ENCODE measurements at places on chromosomes 7 and 10. TPM values are rescaled to one million over a fixed set of nuclear protein-coding genes. Genes with fewer than 3 reads are reported as not detected.

DNA sequence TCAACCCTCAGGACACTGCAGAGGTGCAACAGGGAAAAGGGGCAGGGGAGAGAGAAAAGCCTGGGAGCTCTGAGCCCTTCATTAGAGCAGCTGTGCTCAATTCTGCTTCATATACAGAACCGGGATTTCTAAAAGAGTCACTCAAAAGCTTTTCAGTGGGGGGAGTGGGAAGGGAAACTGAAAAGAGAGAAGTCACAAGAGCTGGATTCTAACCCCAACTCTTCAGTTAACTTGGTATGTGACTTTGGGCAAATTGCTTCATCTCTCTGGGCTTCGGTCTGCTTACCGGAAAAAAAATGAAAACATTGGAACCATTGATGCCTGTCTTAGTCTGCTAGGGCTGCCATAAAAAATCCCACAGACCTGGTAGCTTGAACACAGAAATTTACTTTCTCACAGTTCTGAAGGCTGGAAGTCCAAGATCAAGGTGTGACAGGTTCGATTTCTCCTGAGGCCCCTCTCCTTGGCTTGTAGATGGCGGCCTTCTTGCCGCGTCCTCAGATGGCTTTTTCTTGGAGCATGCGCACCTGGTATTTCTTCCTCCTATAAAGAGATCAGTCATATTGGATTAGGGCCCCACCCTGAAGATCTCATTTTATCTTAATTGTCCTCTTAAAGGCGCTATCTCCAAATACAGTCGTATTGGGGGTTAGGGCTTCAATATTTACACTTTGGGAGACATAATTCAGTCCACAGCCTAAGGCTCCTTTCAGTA lies 118.3 kb upstream of the KMT2E start:
- DNase-seq = no peak

GRCh38 chr7:92498557-92498956 lies 20.8 kb upstream of the ERVW-1 start:
- no peak for DNase-seq

GRCh38 chr7:132318352-132319318 lies 257.6 kb downstream of the PLXNA4 start:
- DNase-seq = peak; percentile 86

DNA sequence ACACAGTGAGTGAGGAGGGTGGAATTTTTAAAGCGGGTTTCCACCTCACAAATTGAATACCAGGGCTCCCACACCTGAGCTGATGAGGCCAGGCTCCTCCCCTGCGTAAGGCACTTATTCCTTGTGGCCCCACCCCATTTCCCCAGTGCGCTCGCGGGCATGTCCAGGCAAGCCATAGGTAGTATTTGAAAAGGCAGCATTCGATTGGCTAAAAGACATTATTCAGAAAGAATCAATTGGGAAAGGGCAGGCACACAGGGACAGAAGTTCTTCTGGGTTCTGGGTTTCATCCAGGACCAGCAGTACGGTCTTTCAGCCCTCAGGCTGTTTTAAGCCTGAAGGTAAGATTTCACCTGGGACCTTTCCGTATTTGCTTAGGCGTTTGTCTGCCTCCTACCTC lies 222.3 kb downstream of the BBS9 start:
- DNase-seq = no peak

DNA sequence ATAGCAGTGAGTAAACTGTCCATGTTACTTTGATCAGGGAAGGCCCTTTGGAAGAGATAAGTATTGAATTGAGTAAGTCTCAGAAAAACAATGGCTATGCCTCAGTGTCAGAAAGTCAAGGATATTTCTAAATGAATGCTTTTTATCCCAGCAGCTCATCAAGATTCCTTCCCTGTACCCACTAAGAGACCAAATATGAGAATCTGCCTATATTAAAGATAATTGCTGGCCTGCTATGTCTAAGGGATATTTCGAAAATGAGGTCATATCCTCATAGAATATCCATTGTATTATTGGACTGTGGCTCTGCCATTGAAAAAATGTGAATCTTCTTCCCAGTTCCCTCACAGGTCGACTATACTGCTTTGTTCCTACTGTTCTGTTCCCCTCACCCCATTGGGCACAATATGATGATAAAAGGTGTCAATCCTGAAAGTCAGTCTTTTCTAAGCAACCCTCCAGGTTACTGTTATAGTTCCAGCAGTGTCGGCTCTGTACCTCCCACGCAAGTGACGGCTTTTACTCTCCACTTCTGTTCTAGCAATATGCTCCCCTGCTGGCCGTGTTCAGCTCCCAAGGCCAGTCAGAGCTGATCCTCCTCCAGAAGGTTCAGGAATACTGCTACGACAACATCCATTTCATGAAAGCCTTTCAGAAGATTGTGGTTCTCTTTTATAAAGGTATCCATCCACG lies 51.7 kb downstream of the BZW2 start:
- no peak for DNase-seq

TAS2R3 gene
- total RNA-seq = 5.7 TPM
